Cortex of kidney (tissue), 1 donor: ENCODE measurements at places on chromosomes 3 and 15.

DNA sequence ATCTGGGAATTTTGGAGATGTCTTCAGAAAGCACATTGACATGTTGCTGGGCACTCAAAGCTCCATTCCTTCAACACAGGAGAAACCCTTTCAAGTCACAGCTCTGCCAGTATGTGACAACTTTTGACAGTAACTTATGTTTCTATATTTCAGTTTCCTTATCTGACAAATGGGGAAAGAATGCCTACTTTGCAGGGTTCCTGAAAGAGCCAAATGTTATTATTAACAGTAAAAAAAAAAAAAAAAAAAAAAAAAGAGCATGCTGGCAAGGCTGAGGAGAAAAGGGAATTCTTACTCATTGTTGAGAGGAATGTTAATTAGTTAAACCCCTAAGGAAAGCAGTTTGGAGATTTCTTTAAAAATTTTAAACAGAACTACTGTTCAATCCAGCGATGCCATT lies 272.5 kb upstream of the TGFBR2 start:
- DNase-seq, result no peak

- DNase-seq, result no peak
These were observed 345.1 kb downstream of the PLOD2 start for GRCh38 chr3:145815707-145816413.

GRCh38 chr15:98942431-98942830 lies 65.2 kb downstream of the PGPEP1L start:
- DNase-seq, result no peak

DNA sequence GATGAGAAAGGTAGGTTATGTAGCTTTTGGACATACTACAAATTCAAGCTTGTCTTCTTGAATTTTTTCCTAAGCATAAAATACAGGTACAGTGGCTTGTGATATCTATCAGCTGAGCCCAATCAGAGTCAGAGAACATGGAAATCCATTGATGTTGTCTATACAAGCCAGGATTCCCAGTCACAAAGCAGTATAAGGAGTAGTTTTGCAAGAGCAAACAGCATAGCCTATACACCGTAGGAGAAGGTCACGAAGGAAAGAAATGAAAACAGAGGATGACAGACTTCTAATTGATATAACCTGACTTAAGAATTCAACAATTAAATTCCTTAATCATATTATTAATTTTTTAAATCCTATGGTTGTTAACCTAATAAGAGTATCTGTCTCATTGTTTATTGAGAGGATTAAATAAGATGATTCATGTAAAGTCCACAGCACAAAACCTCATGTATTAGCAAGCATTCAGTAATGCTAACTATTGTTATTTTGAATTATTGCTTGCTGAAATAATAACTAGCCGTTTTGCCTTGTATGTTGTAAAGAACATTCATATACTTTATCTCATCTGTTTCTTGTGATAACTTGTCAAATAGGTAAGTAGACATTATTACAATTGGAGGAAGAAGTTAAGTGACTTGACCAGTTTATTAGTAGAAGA lies 276.6 kb upstream of the ZPLD1 start:
- no peak for DNase-seq

DNA sequence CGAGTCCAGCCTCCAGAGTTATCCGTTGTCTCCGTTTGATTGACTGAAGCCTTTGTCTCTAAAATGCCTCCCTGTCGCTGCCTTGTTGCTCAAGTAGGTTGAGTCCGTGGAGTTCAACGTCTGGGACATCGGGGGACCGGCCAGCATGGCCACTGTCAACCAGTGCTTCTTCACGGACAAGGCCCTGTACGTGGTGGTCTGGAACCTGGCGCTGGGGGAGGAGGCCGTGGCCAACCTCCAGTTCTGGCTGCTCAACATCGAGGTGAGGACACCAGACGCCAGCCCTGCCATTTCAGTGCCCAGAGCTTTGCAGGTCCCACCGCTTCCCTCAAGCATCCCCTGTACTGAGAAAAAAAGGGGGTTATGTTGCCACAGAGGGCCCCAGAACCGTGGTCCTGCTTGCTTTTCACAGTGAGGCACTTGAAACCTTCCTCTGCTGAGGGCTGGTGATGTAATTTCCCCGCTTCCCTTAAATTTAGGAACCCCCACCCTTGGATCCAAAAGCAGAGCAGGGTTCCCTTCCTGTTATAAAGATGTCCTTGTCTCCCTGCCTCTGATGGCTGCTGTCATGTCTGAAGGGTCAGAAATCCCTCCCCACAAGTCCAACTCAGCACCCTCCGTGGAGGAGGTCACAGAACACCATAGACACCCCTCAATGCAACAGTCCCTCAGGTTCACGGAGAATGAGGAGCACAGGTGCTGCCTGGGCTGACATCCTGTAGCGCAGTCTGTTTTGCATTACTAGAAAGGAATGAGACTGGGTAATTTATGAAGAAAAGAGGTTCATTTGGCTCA lies 105.7 kb downstream of the LRRK1 start:
- no peak for DNase-seq

DNA sequence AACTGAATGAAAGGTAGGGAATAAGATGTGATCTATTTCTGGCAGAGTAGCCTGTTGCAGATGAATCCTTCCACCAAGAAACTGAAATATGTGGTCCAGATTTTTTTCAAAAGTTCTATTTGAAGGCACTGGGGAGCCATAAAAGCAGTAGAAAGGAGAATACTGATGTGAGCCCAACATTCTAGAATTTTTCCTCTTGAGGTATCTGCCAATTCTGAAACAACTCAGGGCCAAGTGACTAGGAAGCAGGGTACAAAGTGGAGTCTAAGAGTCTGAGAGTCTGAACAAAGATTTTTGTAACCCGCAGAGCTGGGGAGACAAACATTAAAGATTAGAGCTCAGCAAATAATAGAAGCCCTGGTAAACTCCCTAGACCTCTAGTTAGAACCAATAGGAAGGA lies 58.3 kb upstream of the SLCO3A1 start:
- DNase-seq, result no peak

GRCh38 chr3:158261371-158261991 lies 151.6 kb downstream of the RSRC1 start:
- no peak for DNase-seq
